ENCODE measurements at places on chromosomes 7 and 10.

DNA sequence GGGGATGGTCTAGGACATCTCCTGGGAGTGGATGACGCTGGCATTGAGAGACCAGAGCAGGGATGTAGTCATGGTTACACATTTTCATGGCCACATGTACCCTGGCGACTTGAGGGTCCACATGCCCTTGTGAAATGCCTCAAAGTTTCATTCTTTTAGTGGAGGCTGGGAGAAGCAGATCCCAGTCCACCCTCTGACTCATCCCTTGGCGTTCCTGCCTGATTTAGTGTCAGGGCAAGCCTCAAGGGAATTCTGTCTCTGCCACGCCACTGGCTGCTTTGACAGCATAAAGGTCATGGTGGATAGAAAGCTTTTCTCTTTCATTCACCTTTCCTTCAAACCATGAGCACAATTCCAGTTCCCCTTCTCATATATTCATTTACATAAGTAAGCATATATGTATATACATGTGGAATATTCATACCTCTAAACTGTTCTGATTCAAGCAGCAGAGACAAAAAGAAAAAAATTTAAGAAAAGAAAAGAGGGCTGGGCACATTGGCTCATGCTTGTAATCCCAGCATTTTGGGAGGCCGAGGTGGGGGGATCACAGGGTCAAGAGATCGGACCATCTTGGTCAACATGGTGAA, 21.8 kb upstream of the KIF5B start:
- DNase-seq = no peak

DNA sequence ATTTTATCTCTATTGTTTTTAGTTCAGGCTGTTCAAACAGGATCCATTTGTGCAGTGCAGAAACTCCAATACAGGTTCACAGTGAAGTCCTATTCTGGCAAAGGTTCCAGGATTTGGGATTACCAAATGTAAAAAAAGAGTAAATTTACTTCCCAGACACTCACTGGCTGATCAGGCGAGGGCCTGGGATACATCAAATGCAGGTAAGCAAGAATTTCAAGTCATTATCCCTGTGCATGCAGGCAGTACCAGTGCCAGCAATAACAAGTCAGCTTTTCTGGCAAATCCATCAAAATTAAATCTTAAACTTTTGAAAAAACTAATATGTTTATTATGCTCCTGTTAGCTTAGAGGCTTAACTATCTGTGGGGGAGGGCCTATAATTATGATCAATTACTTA, 6.3 kb downstream of the CDK6 start:
- no peak for DNase-seq

GRCh38 chr10:101053516-101053915, 8.3 kb upstream of the KAZALD1 start:
- no peak for DNase-seq

DNA sequence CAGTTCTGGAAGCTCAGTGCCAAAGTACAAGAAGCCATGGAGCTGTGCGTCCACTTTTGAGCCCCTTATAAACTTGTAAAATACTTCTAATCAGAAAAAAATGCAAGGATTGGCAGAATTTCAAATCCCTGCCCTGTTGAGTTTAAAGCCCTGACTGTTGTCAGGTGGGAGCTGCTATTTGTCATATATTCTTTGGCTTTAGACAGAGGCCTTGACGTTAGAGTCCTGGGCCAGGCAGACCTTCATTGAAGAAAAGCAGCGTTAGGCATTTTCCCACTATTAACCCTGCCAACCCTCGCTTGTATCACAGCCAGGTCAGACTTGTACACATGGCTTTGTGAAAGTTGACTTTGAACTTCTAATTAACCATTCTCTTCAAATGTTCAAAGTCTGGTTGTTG, 155.4 kb downstream of the TWIST1 start:
- no peak for DNase-seq

GRCh38 chr7:1950066-1950451, 280.0 kb downstream of the ELFN1 start:
- no peak for DNase-seq

DNA sequence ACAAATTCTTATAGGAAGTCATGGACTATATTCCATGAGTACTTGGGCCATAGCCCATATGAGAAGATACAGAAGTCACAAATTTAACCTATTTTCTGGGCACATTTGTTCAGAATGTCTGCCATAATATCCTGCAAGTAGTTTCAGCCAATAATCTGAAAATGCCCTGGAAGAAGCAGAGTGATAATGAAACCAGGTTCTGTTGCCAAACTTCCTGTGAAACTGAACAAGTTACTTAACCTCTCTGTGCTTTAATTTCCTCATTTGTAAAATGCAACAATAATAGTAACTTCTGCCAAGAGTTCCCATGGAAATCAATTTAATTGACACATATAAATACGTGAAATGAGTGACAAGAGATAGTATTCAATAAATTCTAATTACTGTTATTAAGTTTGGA, 88.8 kb downstream of the SEMA3C start:
- no peak for DNase-seq

DNA sequence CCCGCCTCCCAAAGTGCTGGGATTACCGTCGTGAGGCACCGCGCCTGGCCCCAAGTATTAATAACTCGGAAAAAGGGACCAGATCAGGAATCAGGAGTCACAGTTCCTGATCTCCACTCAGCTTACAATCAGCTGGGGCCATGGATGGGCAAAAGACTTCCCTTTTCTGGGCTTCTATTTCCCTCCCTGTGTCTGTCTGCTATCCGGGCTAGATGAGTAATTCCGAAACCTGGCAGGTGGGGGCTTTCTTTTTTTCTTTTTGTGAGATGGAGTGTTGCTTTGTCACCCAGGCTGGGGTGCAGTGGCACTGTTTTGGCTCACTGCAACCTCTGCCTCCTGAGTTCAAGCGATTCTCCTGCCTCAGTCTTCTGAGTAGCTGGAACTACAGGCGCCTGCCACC, 11.6 kb downstream of the RPS24 start:
- DNase-seq = peak; percentile 21

Data from activated CD4-positive, alpha-beta T cell treated with anti-CD3 and anti-CD28 coated beads, Interleukin-2, amount 50 U/mL, for 48 hours (primary cell).